Stimulated activated CD4-positive, alpha-beta T cell treated with anti-CD3 and anti-CD28 coated beads, TNF-alpha, amount 100 ng/mL, for 1 hour (primary cell): ENCODE measurements at places on chromosomes 16 and 17.

DNA sequence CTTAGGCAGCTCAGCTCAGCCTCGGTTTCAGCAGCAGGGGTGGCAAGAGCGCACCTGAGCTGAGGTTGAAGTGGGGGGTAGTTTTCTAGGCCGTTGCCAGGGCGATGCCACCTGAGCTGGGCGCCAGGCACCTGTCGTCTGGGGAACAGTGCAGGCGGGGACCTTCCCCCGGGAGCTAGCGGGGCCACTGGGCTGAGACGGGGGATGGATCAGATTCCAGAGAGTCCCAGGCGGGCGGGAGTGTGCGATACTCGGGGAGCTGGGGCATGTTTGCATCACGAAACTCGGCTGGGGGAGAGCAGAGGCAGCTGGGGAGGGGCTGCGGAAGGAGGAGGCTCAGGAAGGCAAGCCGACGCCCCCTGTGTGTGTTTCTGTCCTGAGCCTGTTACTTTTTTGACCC, 477 bp upstream of the CLDN9 start:
- DNase-seq, result no peak

GRCh38 chr16:4597174-4597573, 17.5 kb downstream of the UBALD1 start:
- DNase-seq, result no peak

DNA sequence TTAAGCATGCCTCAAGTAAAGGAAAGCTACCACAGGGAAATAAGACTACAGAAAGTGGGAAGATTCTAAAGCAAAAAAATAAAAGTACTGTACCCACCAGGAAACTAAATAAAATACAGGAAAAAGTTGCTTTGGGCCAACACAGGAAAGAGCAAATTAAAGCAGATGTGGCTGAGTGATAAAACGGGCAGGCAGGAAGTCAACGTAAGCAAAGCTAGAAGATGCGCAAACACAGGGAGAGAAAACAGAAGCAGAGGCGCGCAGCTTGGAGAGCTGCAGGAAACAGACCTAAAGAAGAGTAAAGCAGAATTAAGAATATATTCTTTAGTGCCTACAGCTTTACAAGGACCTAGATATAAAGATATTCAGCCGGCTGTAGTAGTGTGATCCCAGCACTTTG, 21.7 kb downstream of the USP36 start:
- DNase-seq, result no peak

GRCh38 chr16:50267151-50267631, 840 bp downstream of the ADCY7 start:
- no peak for DNase-seq

- no peak for DNase-seq
These were observed 375.3 kb upstream of the XYLT1 start for GRCh38 chr16:17846030-17846429.
